ENCODE measurements at places on chromosomes 5 and 9.
A peak's percentile ranks its signal among the peaks of the same experiment; 100 is the strongest.

DNA sequence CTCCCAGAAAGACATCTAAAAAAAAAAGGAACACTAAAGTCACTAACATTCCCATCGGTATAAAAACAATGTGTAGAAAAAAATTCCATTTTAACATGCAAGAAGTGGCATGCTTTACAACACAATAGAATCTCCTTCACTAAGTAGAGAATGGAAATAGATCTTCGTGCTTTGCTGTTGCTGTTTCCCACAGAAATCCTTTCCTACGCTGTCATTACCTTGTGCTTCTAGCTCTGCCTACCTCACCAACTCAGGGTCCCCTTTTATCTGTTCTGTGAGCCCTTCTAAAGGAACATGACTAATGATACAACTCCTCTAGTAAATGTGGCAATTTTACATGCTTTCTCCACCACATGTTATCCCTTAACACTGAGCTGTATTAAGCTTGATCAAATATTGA, 202.9 kb downstream of the MCTP1 start:
- DNase-seq: no peak

- DNase-seq: peak; percentile 83
Measured at GRCh38 chr9:130107234-130107861, 53.6 kb downstream of the GPR107 start.

DNA sequence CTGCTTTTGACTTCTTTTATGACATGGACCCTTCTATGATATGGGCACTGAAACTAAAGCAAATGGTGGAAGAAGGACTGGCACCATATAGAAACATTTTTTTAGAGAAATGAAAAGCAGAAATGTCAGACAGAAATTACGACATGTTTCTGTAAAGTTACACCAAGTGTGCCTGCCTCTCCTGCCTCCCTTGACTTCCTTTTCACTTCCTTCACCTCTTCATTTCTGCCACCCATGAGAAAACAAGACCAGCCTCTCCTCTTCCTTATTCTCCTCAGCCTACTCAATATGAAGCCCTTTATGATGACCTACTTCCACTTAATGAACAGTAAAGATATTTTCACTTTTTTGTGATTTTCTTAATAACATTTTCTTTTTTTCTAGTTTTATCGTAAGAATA, 44.5 kb downstream of the ERCC6L2 start:
- DNase-seq: no peak

GRCh38 chr5:27494887-27495286, 456.5 kb upstream of the CDH9 start:
- DNase-seq: no peak

- DNase-seq: no peak
Measured at GRCh38 chr9:304106-304505, 89.4 kb downstream of the DOCK8 start.

DNA sequence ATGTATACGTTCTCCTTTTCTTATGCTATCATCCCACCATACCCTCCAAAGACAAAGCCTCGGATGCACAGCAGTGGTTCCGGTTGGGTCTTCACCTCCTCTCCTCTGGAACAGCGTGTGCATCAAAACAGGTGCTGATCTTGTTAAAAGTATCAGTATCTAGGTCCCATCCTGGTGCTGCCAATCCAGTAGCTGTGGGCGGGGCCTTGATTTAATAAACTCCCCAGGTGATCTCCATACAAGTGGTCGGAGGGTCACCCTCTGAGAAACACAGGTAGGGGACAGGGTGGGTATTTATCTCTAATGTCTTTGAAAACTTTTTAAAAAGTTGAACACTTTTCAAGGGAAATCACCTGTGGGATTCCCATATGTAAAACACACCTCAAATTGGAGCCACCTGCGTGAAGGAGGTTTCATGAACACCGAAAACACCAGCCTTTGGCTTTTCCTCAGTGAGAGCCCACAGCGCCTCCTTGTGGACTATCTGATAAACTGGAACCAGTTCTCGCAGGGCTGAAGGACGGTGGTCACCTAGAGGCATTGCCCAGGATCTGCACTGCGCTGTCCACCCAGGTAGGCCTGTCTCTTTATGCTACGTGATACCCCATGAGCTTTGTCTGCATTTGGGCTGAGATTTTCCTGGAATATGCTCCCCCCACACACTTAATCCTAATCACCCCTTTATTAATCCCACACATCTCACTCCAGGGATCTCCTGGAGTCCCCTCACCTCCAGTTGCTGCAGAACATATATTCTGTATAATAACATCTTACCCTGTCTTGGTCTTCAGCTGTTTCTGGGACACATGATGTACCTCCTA, 80.5 kb upstream of the EPB41L4B start:
- DNase-seq: no peak

DNA sequence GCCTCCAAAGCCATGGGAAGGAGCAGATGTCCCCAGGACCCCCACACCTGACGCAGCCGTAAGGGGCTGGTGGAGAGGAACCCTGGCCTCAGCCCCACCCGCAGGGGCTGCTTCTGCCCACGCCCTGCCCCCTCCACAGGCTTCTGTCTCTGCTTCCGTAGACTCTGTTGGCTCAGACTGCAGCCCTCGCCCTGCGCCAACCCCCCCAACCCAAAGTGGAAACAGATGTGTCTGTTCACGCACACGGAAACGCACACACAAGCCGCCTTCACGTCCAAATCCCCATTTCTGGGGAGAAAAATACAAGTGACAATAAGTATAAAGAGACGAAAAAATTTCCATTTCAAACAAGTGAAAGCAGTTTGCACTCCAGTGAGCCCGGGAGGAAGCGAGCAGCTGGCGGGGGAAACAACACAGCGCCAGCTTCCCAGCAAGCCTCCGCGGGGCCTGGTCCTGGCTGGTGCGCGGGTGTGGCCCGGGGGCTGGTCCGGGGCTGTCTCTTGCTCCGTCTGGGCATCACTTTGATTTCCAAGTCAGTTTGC, 32.6 kb upstream of the RXRA start:
- DNase-seq: no peak

DNA sequence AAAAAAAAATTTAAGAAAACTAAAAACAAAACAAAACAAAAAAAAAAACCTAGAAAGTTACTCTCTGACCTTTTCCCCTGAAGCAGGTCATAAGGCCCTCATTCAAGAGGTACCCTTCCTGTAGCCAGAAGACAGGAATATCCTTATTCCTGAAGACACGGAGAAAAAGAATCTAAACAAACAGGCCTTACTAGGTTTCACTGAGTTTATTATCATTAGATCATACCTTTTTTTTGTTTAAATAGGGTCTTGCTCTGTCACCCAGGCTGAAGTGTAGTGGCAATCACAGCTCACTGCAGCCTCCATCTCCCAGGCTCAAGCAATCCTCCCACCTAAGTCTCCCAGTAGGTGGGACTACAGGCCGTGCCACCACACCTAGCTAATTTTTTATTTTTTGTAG, 11.7 kb upstream of the CDKN2AIPNL start:
- no peak for DNase-seq

- DNase-seq: no peak
Measured at GRCh38 chr5:149423049-149423793, 44.1 kb upstream of the IL17B start.

DNA sequence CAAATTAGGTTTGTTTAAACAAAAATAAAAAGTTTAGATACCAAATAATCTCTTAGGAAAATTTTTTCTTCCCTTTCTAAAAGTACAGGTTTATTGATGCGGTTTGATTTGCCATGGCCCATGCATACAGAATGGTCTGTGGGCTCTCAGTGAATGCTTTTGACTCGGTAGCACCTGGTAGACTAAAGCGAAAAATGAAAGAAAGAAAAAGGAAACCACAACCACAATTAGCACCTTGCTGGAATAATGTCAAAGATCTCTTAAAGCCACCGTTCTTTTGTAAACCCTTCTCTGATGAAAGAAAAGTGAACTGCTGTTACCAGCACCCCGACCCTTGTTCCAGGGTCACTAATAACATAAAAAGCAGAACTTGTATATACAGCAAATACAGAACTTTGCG, 157.9 kb downstream of the NFIB start:
- no peak for DNase-seq

GRCh38 chr9:97919217-97919813, 3.0 kb downstream of the TRMO start:
- DNase-seq: no peak

DNA sequence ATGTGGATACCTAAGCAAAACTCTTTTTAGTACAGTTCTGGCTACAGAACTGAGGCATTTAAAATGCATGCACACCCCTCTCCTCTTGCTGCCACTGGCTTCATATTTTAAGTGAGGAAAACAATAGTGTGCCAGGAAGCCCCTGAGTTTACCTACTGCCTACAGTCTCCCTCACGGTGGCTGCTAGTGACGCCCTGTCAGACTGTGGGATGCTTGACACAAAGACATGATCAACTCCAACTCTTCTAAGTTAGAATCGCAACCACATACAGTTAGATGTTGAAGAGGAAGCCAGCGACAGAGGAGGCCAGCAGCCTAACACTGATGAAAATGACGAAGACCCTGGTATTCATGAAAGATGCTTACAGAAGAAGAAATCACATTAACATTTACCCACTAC, 1.3 kb downstream of the SEC16A start:
- DNase-seq: no peak

- no peak for DNase-seq
Measured at GRCh38 chr9:1591310-1591709, 423.8 kb upstream of the SMARCA2 start.

DNA sequence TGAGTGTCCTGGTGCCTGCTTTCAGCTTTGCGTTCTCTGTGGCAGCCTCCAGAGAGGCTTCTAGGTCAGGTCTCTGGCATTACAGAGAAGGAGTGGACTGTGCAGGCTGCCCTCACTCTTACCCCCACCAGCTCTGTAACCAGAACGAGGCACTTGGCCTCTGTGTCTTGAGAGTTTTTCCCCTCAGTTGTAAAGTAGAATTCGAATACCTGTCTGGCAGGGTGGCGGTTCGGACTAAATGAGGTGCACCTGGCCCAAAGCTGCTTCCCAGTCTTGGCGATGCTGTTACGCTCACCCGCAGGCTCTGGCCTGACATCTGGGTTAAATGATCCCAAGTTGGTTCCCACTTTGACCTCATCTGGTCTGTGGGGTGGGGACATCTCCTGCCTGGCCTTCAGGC, 40.1 kb downstream of the FAM78A start:
- DNase-seq: no peak

GRCh38 chr9:79387101-79387835, 184.5 kb upstream of the TLE4 start:
- no peak for DNase-seq

- DNase-seq: no peak
Measured at GRCh38 chr9:127565231-127565630, 46.8 kb upstream of the STXBP1 start.

GRCh38 chr5:146394486-146394885, 52.6 kb upstream of the TCERG1 start:
- DNase-seq: no peak

GRCh38 chr5:42720251-42720650, 36.4 kb upstream of the CCDC152 start:
- DNase-seq: no peak

GRCh38 chr5:17854901-17855300, 220.6 kb downstream of the TAF11L14 start:
- DNase-seq: no peak

DNA sequence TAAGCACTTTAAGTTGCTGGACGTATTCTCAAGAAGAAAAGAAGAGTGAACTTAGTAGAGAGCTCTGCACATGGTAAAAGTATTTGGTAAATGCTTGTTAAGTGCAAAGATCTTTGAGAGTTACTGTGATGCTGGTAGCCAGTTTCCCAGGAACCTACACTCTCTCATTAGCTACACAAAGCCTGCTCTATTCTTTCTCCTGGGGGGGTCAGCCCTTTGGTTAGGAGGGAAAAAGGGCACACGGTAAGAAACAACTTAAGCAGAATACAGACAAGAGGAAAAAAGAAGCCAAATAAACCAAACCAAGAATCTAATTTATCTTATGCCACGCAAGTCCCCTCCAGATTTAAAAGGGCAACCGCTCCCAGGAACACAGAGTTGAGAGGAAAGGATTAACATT, 1100.1 kb upstream of the CDH10 start:
- no peak for DNase-seq

- no peak for DNase-seq
Measured at GRCh38 chr9:2928411-2928810, 84.5 kb upstream of the PUM3 start.

DNA sequence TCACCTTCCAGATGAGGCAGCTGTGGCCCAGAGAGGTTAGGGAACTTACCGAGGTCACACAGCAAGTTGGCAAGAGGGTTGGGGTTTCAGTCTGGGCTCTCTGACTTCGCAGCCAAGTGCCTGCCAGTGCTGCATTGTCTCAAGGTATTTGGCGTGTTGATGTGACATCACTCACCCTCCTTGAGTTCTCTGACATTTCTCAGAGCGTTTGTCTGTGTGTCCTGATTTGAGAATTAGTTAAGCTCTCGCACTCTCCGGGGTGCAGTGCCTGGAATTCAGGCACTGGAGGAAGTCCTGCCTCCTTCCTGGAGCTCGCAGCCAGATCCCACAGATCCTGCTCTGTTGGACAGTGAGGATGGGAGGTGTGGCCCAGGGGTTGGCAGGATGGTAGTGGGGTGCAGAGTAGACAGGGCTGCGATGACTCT, 25.7 kb downstream of the WWC1 start:
- no peak for DNase-seq

GRCh38 chr5:10857338-10857733, 96.3 kb upstream of the DAP start:
- no peak for DNase-seq

- DNase-seq: no peak
Measured at GRCh38 chr5:130801963-130802362, 363.1 kb downstream of the HINT1 start.

DNA sequence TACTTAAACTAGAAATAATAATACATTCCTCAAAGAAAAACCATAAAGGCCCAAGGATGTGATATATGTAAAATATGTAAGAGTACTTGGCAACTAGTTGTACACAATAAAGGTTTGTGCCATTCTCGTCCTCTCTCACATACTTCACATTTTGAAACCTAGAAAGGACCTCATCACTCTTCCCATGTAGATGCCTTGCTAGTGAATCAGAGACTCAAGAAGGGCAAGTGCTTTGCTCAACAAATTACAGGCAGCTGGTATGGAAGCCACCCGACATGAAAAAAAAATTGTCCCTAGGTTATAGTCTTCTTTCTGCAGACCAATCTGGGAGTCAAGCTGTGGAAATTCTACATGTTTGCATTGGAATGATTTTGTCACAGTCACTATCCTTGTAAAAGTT, 31.7 kb downstream of the ADRB2 start:
- DNase-seq: no peak

GRCh38 chr5:125695996-125696655, 727.1 kb upstream of the GRAMD2B start:
- DNase-seq: no peak

- no peak for DNase-seq
Measured at GRCh38 chr5:57527870-57528269, 45.3 kb upstream of the ACTBL2 start.

GRCh38 chr5:131230406-131230805, 33.4 kb upstream of the CDC42SE2 start:
- no peak for DNase-seq

DNA sequence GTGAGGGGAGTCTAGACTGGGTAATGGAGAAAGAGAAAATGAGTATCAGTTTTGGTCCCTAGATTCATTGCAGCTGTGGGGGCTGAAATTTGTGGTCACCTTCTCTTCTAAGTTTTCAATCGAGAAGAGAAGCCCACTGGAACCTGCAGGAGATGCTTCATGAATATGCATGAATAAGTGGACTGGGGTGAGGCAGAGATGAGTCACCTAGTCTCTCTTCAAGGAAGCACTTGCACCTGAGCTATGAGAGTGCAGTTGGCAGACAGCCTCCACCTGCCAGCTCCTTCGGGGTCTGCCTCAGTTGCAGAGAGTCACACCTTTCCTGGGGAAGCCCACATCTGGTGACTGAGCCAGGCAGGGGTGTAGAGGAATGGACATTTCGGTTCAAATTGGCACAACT, 69.1 kb downstream of the ZNF366 start:
- DNase-seq: no peak
